ENCODE measurements at places on chromosomes 4 and X.

DNA sequence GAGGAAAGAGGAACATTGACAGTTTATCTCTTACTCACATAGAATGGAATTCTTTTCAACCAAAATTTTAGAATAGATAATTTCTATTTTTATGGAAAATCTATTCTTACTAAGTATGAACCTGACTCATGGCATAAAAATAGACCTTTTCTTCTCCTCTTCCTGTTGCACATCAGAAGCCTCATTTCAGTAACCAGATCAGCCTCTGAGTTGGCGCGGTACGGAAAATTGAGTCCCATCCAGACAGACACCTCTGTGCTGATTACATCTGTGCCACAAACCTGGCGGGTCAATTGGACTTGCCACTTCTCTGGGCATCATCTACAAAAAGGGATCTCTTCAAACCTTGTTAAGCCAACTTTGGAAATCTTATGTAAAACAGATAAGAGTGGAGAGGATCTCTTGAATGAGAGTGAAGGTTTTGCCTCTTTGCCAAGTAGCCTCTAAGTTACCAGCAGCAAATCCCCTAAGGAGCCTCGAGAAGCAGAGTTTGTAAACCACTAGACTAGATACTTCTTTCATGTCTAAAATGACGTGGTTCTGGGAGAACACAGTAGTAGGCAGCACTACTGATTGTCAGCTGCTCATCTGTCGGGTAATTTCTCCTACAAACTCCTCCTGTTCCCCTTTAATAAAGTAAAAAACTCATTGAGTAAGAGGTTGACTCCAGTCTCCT, 37.4 kb downstream of the TENM3 start:
- DNase-seq, result no peak

- no peak for DNase-seq
These were observed 154.3 kb upstream of the EDNRA start for GRCh38 chr4:147326591-147326990.

GRCh38 chr4:39354254-39354552, 12.0 kb downstream of the RFC1 start:
- no peak for DNase-seq

- no peak for DNase-seq
These were observed 11.7 kb upstream of the EXOSC9 start for GRCh38 chr4:121789455-121789854.

- no peak for DNase-seq
These were observed 2.7 kb downstream of the USO1 start for GRCh38 chr4:75727073-75727472.

DNA sequence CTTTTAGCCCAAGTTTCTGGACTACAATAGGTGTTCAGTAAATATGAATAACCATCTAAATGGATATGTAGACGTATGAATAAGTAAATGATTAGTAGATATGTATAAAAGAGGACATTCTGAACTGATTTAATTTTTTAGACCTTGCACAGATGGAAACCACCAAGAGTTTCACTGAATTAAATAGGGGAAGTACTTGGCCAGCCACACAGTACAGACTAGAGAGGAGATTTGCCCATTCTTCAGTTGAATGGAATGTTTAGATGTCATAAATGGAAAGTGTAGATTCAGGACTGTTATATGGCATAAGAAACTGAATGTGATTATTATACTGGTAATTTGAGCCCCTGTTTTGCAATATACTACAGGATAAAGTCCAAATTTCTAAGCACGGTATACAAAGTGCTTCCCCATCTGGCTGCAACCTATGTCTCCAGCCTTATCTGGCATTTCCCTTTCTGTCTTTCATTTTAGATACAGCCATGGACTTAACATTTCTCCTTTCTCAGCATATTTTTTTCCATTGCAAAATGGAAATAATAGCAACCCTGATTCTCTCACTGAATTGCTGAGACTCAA, 137.8 kb upstream of the HS3ST1 start:
- DNase-seq, result no peak

GRCh38 chrX:11970578-11971359, 167.5 kb upstream of the FRMPD4 start:
- no peak for DNase-seq

- DNase-seq, result no peak
These were observed 15.6 kb downstream of the SLC25A53 start for GRCh38 chrX:104141087-104141760.

- DNase-seq, result no peak
These were observed 818.9 kb upstream of the LCORL start for GRCh38 chr4:18840481-18840880.

- DNase-seq, result no peak
These were observed 201.8 kb downstream of the SOWAHB start for GRCh38 chr4:76696109-76696508.

GRCh38 chr4:2843941-2844584, 419 bp downstream of the ADD1 start:
- no peak for DNase-seq

- no peak for DNase-seq
These were observed 256.1 kb upstream of the ADGRL3 start for GRCh38 chr4:60944060-60944459.

GRCh38 chr4:20995610-20996009, 295.4 kb downstream of the PACRGL start:
- no peak for DNase-seq

Data from T-helper 22 cell (primary cell).